ENCODE measurements at places on chromosomes 3 and 15.

DNA sequence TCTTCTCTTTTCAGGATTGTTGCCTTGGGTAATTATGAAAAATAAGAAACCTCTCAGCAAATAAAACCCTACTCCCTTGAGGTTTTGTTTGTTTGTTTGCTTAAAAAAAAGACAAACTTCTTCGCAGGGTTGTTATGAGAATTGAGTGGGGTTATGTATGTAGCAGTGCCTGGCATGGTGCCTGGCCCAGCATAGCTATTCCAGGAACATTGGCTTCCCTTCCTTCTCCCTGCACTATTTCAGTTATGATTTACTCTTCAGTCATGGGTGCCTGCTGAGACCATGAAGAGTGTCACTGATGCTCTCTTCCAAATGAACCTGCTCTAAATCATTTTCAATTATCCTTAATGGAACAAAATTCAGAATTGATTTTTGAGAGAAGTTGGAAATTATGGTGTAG lies 283.5 kb upstream of the ROPN1 start:
- DNase-seq = no peak

DNA sequence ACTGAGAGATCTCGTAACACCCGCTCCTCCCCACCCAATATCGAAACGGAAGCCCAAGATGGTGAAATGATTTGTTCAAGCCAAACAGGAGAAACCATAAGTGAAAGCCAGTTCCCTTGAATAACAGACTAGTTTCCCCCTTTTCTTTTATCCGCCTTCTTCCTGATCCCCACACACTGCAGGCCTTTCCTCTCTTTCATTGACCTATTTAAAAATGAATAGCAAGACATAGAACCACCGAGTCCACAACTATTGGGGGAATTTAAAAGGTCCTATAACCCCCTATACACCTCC lies 382 bp upstream of the COX17 start:
- no peak for DNase-seq

DNA sequence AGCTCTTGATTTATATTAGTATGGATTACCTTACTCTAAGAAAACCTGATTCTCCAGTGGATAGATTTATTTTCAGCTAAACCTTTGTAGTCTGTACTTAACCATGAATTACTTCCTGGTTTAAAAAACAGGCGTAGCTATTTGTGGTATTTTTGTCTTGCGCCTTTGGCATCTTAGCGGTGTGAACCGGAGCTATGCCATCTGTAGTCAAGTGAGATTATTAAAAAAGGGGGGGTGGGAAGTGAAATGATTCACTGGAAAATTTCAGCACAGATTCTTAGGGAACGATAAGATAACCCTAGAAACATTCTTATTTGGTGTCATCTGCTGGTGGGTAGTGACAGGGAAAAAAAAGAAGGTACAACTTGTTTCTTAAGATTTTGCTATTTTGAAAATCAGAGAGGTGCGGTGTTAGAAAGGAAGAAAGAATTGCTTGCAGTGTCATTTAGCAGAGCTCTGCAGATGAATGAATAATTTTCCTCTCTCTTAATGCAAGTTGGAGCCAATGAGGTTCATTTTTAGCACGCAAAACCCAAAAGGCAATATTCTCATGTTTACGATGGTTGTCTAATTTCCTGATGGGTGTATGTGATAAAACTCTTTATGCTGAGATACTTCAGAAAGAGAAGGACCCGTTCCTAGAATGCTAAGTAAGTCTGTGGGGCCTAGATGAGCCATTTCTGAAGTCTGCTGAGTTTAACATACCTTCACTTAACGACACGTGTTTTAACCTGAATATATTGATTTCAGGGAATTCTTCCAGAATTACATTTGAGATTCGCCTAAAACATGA lies 44.0 kb downstream of the PSMD6 start:
- no peak for DNase-seq

- DNase-seq = no peak
Measured at GRCh38 chr15:80465626-80466005, 61.4 kb downstream of the ARNT2 start.

- no peak for DNase-seq
Measured at GRCh38 chr15:63861946-63862517, 28.3 kb upstream of the HERC1 start.

DNA sequence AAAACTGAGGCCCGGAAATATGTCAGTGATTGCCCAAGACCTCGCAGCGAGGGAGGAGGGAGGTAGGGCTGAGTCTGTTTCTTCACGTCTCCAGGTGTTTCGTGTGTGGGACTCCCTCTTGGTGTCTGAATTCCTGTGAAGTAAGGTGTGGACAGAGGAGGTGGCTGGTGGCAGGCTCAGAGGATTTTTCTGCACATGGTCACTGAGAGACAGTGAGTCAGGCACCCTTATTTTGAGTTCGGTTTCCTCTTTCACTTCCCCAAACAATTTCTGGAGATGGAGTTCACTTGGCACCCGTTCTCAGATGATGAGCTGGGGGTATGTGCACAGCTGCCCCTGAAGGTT lies 46.3 kb upstream of the VPS8 start:
- no peak for DNase-seq

DNA sequence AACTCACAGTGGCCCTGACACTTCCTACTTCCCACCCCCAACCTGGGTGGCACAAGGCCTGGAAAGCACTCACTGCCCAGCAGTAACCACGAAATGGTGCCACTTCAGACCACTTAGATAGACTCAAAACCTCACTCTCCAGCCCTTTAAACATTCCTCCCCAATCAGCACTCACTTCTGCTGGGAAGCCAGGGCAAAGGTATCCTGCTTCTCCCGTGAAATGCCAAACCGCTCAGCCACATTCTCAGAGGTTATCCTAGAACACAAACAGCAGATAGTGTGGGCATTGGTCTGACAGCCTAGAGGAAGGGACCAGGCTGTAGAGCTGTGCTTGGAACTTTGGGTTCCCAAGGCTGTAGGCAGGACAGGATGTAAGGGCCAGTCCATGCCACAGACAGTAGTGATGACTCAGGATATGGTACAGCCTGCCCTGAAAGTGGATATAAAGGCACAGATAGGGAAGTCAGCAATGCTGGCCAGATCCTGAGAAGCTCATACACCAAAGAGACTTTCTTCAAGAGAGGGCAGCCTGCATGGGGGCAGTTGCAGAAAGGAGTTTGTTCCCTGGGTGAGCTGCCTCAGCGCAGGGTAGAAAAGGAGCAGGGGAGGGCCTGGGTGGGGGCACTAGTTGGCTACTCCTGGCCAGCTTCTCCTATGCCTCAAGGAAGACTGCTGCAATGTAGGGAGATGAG lies 9.2 kb downstream of the ACAA1 start:
- no peak for DNase-seq

- DNase-seq = no peak
Measured at GRCh38 chr3:47533996-47534454, 20.5 kb upstream of the ELP6 start.

DNA sequence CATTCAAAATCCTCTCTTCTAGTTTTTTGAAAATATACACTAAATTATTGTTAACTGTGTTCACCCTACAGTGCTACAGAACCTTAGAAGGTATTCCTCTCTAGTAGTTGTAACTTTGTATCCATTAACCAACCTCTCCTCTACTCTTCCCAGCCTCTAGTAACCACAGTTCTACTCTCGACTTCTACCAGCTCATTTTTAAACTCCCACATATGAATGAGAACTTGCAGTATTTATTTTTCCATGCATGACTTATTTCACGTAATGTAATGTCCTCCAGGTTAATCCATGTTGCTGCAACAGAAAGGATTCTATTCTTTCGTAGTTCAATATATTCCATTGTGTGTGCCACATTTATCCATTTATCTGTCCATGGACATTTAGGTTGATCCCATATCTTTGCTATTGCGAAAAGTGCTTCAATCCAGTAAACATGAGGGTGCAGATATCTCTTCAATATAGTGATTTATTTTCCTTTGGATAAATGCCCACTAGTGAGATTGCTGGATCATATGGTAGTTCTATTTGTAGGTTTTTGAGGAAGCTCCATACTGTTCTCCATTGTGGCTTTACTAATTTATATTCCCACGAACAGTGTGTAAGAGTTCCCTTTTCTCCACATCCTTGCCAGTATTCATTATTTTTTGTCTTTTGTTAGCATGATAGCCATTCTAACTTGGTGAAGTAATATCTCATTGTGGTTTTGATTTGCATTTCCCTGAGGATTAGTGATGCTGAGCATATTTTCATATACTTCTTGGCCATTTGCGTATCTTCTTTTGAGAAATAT lies 113.7 kb upstream of the SMAD3 start:
- DNase-seq = no peak

DNA sequence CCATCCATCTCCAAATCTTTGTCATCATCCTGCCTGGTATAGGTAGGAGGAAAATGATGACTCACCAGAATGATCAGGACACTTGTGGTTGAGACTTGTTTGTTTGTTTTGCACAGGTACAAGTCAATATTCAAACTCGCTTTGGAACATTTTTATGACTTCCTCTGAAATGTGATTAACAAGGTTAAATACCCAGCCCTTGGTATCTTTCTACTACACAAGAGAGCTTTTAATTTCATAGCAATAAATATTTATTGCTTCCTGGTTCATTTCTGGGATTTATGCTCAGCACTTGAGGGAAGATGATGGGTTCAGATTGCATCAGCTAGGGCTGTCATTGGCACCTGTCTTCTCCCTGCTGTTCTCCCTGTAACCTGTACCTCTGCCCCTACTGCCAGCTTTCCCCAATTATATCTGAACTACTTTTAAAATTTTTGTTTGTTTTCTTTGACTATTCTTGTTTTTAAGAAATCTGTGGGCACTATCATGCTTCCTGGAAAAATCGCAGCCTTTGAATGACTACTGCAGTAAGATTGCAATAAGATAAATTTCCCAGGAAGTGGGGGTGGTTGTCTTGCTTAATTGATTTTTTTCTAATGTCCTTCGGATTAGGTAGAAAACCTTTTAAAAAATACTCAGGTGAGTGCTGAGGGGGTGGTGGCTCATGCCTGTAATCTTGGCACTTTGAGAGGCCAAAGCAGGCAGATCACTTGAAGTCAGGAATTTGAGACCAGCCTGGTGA lies 24.3 kb upstream of the GCNT3 start:
- DNase-seq = no peak

DNA sequence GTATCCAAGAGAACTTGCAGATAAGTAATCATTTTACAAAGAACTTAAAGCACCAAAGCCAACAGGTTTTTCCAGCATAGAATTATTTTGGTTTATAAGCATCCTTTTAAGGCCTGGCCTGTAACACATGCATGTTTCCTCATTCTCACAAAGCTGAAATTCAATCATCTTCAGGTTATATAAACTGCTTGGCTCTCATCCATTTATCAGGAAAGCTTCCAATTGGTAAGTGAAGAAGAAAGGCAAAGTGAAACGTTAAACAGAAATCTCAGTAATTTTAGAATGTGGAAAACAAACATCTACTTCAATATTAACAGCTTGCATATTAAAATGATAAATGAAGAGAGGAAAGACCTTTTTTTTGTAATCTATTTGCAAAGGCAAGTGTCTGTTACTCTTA lies 1.6 kb downstream of the SERP1 start:
- no peak for DNase-seq

GRCh38 chr15:93771196-93772030 lies 459.9 kb upstream of the MCTP2 start:
- DNase-seq = no peak

GRCh38 chr3:101549473-101549872 lies 12.2 kb upstream of the TRMT10C start:
- DNase-seq = no peak

DNA sequence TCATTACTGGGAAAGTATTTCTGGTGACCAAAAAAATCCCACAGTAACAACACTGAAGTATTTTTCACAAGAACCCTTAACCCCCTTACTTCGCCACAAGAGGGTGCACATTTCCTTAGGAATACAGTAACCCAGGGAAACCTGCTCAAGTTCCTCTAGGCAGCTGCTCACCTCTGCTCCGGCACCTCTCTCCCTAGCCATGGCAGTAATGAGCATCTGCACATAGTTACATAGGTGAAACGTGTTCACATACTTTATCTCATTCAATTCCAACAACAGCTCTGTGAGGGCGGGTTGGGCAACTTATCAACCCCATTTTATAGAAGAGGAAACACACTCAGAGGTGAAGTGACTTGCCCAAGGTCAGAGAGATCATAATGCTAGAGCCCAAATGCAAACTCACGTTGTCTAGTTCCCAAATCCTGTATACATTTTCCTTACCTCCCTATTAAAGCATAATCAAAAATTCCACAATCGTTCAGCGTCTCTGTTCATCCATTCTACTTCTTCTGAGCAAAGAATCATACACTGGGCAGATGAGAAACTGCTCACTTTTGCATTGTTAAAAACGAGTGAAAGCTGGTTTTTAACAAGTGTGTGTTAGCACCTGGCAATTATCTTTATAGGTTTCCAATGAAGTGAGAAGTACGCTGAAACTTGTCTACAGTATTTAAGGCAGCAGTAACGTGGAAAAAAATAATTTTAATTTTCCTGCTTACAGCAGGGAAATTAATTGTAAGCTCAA lies 90.7 kb downstream of the IGF2BP2 start:
- DNase-seq = peak; percentile 61

DNA sequence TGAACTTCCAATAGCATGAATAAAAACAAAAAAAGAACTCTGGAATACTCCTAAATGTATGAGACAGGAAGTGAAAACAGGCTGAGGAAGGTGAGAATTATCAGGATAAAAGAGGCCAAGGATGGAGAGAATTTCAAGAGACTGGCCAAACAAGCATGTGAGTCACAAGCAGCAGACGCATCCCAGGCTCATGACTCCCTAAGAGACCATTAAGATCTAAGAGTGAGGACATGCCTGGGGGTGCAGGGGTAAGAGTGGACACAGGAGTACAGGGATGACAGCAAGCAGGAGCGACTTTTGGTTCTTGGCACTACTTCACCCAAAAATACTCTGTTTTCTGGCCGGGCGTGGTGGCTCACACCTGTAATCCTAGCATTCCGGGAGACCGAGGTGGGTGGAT lies 7.1 kb downstream of the SCAMP2 start:
- DNase-seq = peak; percentile 59

DNA sequence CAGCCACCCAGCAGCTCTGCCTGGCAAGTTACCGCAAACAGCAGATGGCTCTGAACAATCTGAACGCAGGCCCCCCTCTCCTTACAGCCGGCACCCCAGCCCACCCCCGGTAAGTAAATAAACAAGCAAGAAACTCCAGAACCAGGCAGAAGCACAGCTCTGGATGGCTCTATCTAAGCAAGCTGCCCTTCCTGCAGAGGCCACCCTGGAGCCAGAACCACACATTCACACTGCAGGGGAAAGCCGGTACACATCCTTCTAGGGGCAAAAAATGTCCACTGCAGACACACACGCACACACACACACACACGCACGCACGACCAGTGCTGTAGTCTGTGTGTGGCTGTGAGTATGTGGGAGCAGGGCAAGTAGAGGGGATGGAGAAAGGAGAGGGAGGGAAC lies 63.9 kb downstream of the ADCY5 start:
- no peak for DNase-seq

- DNase-seq = no peak
Measured at GRCh38 chr15:49863431-49864224, 242.8 kb downstream of the DTWD1 start.

DNA sequence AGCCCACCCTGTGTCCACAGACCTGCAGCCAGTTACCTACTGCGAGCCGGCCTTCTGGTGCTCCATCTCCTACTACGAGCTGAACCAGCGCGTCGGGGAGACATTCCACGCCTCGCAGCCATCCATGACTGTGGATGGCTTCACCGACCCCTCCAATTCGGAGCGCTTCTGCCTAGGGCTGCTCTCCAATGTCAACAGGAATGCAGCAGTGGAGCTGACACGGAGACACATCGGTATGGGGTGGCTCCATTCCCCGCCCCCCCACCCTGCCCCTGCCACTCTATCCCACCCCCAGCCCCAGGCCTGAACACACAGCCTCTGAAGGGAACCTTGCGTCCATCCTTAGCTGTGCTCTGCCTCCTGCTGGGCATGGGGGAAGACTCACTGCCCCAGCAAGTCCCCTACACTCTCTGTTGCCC lies 73.2 kb downstream of the AAGAB start:
- DNase-seq = no peak

GRCh38 chr3:56918111-56918568 lies 116.4 kb upstream of the ARHGEF3 start:
- DNase-seq = no peak

Data from kidney epithelial cell (primary cell).